Progenitor cell of endocrine pancreas (in vitro differentiated cells): ENCODE measurements at places on chromosomes 11 and 22. TPM values are rescaled to one million over a fixed set of nuclear protein-coding genes. Genes with fewer than 3 reads are reported as not detected.

The ROM1 gene
- 0.62 and 0.86 TPM in 2 replicates for total RNA-seq

DNA sequence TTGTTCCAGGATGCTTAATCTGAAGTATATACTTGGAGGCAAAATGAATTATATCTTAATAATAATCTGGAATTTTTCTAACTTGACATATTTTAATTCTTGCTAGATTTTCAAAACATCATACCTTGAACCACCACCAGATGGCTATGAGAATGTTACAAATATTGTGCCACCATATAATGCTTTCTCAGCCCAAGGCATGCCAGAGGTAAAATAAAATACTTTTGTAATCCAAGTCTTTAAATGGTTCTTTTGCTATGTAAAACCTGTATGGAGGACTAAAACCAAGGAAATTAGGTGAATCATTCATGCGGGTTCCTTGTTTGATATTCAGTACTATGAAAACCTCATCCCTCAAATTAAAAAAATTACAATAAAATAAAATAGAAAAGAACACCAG lies 14.4 kb downstream of the NAALAD2 start:
- no peak for DNase-seq

- no peak for DNase-seq
These were observed 15.1 kb downstream of the FXYD6 start for GRCh38 chr11:117861151-117862018.

- DNase-seq: no peak
These were observed 15.0 kb downstream of the DGAT2 start for GRCh38 chr11:75783416-75784084.

DNA sequence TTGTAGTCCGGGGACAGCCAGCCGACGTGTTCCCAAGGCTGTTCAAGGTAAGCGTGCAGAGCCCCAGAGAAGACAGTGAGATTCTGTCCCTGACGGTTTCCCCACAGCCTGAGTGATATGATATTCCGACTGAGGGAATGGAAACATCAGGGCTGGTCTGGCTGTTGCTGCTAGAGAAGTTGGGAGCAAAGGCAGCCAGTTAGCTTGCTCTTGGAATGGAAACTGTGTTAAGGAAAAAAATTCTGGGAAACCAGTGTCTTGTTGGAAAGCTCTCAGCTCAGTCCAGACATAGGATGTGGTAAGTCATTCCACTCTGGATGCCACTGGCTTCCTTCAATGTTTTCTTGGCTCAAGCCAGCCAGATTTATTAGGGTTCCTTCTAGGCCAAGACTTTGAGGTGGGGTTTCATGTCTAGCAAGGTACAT lies 8.8 kb downstream of the CRY2 start:
- no peak for DNase-seq

The DEPDC5 gene
- 33.0 and 39.8 TPM in 2 replicates for total RNA-seq

DNA sequence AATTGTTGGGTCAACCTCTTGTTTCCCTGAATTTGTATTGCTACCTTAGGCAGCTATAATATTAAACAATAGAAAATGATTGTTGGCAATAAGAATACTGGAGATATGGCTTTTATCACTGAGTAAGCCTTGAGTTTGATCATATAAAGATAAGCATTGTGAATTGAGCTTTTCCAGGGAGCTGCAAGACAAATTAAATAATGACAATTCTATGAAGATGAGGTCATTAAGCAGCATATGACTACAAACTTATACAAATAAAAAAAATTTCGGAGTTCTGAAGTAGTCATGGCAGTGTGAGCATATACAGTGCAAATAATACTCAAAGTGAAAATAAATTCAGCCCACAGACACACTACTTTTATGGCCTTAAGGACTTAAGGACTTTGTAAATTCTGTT lies 161.1 kb upstream of the ANO5 start:
- DNase-seq: no peak

The GRIK4 gene
- 0.13 TPM in 1 of 2 replicates, not detected in the other for total RNA-seq

The SLC25A18 gene
- 2.3 and 2.6 TPM in 2 replicates for total RNA-seq

DNA sequence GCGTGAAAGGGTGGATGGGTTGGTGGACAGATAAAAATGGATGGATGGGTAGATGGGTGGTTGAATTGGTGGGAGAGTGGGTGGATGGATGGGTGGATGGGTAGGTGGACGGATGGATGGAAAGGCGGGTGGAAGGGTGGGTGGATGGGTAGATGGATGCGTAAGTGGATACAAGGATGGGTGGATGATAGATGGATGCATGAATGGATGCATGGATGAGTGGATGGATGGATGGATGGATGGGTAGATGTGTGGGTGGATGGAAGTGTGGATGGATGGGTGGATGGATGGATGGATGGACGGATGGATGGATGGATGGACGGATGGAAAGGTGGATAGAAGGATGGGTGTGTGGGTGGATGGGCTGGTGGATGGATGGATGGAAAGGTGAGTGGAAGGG lies 77.0 kb upstream of the GRK3 start:
- no peak for DNase-seq

The MUC6 gene
- total RNA-seq: 1.6 and 1.9 TPM in 2 replicates

The JAML gene
- 0.22 and 0.60 TPM in 2 replicates for total RNA-seq
